ENCODE measurements at places on chromosomes 3 and 15.

GRCh38 chr15:74264081-74264501 lies 28.0 kb downstream of the CCDC33 start:
- H3K36me3 ChIP-seq: no peaks in the 10 kb centered on the region
- no peak for DNase-seq
- no peak overlapping the region for H3K4me3 ChIP-seq
- H3K27me3 ChIP-seq: peaks cover 60% of the 10 kb centered on the region
- H3K27ac ChIP-seq: no peak overlapping the region

DNA sequence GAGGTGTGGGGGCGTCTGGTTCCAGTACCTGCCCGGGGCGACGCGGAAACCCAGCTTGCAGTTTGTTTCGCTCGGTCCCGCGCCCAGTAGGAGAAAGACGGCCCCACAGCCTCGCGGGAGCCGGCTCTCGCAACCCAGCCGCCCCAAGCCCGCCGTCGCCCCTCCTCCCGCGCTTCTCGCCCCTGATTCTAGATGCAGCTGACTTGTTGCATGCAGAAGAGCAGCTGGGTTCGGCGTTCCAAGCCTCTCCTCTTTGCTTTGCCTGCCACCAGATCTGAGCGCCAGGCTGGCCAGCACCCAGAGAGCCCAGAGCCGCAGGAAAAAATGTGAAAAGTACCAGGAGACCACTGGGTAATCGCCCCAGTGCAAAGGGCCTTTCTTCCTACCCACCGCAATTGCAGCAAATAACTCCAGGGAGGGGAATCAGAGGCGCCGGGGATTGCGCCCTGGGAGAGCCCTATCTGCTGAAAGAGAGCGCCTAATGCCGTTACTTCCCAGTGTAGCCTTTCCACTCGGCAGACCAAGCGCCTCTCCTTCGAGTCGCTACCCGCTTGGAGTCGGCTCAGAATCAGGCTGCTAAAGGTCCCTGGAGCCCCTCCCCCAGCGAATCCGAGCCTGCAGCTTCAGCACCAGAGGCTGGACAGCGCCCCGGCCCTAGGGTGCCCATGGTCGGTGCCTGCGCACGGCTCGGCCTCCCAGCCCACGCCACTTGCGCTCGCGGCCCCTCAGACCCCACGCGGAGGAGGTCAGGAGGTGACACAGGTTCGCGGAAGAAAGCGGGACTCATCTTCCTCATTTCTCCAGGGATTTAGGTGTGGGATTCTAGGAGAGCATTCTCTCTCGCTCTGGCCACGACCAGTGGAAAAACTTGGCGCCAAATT lies 15.7 kb upstream of the AEN start:
- H3K4me1 ChIP-seq: peaks cover 7% of the 10 kb centered on the region
- DNase-seq: no peak

DNA sequence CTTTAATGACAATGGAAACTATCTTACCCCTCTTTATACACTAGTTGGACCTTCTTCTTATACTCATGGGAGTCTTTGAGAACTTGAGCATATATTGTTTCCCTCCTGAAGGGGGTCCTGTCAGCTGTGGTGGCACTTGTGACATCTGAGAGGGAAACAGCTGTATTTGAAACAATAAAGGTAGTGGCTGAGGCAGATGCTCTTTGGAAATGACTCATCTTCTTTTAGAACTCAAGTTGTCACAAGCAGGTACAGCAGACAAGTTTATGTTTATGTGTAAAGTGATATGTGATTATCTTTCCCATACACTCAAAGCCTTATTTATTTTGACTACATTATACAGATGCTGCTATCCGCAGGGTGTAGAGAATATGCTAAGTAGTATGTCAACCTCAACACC lies 220.0 kb upstream of the GRM7 start:
- H3K4me3 ChIP-seq: no peak overlapping the region
- H3K27ac ChIP-seq: no peak overlapping the region
- no peak for DNase-seq
- H3K4me1 ChIP-seq: no peaks in the 10 kb centered on the region
- H3K27me3 ChIP-seq: no peaks in the 10 kb centered on the region
- no peaks in the 10 kb centered on the region for H3K36me3 ChIP-seq

DNA sequence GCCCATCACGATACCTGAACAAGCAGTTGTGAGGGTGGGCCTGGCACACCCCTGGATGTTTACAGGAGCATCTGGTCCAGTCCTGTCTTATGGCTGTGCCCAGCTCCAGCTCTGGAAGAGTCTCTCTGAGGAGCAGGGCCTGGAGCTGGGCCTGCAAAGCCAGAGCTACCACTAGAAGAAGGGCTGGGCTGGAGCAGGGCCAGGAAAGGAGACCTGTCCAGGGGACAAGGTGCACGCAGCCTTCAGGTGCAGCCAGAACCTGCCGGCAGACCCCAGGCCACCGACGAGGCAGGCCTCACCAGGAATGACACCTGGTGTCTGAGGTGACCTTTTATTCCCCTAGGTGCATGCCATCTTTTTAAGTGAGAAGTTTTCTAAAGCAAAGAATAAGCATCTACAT lies 8.4 kb upstream of the BCL2L10 start:
- no peak overlapping the region for H3K4me3 ChIP-seq
- no peaks in the 10 kb centered on the region for H3K36me3 ChIP-seq
- H3K27ac ChIP-seq: no peak overlapping the region
- H3K4me1 ChIP-seq: peaks cover 35% of the 10 kb centered on the region
- H3K27me3 ChIP-seq: no peaks in the 10 kb centered on the region
